Thymus (tissue), 14 donors: ENCODE measurements at places on chromosomes 13 and 19. TPM values are rescaled to one million over a fixed set of nuclear protein-coding genes. Genes with fewer than 3 reads are reported as not detected.

The ZNF226 gene
- total RNA-seq: 23.9 TPM

GRCh38 chr19:51676566-51677083 lies 16.5 kb upstream of the SPACA6 start:
- no peaks in the 10 kb centered on the region for H3K36me3 ChIP-seq
- no peak for DNase-seq
- no peaks in the 10 kb centered on the region for H3K27me3 ChIP-seq
- no peak overlapping the region for H3K27ac ChIP-seq
- H3K4me1 ChIP-seq: peaks cover 4% of the 10 kb centered on the region

The CADM4 gene
- 1.5 TPM for total RNA-seq

DNA sequence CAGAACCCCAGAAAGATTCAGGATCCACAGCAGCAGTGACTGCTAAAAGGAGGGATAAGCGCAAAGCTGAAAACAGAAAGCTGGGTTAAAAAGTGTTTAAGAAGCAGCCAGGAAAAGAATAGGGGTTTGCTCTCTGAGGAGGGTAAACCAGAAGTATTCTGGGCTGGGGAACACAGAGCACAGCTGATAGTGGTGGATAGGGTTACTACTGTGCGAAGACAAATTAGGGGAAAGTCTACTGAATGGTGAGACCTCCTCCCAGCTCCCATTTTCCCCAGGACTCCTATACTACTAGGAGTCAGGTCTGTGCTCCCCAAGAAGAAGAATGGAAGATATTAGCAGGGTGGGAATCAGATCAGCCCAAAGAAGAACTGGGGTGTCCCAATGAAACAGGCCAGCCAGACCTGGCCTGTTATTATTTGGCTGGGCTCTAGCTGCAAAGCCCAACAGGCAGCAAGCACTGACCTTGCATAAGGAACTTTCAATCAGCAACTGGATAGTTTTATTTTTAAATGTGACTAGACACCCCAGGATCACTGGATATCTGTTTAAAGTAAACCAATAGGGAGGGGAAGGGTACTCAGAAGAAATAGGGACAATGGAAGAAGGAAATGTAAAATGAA lies 43.5 kb upstream of the SERTM1 start:
- no peak overlapping the region for H3K4me3 ChIP-seq
- H3K36me3 ChIP-seq: no peaks in the 10 kb centered on the region
- H3K27ac ChIP-seq: no peak overlapping the region
- H3K4me1 ChIP-seq: no peaks in the 10 kb centered on the region

GRCh38 chr19:55383279-55384130 lies 587 bp downstream of the TMEM238 start:
- peaks cover 41% of the 10 kb centered on the region for H3K4me1 ChIP-seq
- peaks cover 14% of the 10 kb centered on the region for H3K36me3 ChIP-seq
- peak overlapping the region; percentile 99 for H3K27ac ChIP-seq
- H3K27me3 ChIP-seq: no peaks in the 10 kb centered on the region

- H3K27ac ChIP-seq: no peak overlapping the region
- no peaks in the 10 kb centered on the region for H3K36me3 ChIP-seq
- H3K4me3 ChIP-seq: no peak overlapping the region
- no peaks in the 10 kb centered on the region for H3K4me1 ChIP-seq
- DNase-seq: no peak
These were observed 63.2 kb downstream of the SHISA2 start for GRCh38 chr13:25988661-25989060.

DNA sequence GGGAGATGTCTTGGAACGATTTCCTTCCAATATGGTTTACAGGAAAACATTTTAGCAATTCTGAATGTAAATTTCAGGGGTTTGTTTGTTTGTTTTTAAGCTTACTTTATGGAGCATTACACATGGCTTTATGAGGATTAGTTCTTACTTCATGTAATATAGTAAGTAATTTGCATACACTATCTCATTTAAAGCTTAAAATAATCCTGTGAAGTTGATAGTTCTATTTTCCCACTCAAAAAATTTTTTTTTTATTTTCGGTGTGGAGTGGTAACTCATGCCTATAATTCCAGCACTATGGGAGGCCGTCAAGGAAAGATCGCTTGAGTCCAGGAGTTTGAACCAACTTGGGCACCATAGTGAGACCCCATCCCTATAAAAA lies 19.0 kb upstream of the KPNA3 start:
- no peak for DNase-seq
- no peaks in the 10 kb centered on the region for H3K4me1 ChIP-seq
- no peak overlapping the region for H3K27ac ChIP-seq
- H3K4me3 ChIP-seq: no peak overlapping the region
- no peaks in the 10 kb centered on the region for H3K27me3 ChIP-seq
- H3K36me3 ChIP-seq: no peaks in the 10 kb centered on the region

DNA sequence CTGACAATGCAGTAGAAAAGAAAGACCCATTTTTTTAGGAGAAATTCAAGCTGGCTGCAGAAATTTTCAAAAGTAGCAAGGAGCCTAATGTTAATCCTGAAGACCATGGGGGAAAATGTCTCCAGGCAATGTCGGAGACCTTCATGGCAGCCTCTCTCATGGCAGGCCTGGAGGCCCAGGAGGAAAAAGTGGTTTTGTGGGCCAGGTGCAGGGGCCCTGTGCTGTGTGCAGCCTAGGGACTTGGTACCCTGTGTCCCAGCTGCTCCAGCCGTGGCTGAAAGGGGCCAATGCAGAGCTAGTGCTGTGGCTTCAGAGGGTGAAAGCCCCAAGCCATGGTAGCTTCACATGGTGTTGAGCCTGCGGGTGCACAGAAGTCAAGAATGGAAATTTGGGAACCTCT lies 4.1 kb downstream of the ALG11 start:
- H3K4me3 ChIP-seq: no peak overlapping the region
- peaks cover 4% of the 10 kb centered on the region for H3K27me3 ChIP-seq
- no peak overlapping the region for H3K27ac ChIP-seq
- H3K36me3 ChIP-seq: peaks cover 15% of the 10 kb centered on the region
- no peaks in the 10 kb centered on the region for H3K4me1 ChIP-seq
- DNase-seq: no peak

GRCh38 chr13:78868991-78869390 lies 210.0 kb upstream of the OBI1 start:
- H3K27ac ChIP-seq: no peak overlapping the region
- DNase-seq: no peak
- H3K27me3 ChIP-seq: no peaks in the 10 kb centered on the region
- no peaks in the 10 kb centered on the region for H3K4me1 ChIP-seq

The OSCAR gene
- total RNA-seq: 0.61 TPM

The RYR1 gene
- 1.1 TPM for total RNA-seq

DNA sequence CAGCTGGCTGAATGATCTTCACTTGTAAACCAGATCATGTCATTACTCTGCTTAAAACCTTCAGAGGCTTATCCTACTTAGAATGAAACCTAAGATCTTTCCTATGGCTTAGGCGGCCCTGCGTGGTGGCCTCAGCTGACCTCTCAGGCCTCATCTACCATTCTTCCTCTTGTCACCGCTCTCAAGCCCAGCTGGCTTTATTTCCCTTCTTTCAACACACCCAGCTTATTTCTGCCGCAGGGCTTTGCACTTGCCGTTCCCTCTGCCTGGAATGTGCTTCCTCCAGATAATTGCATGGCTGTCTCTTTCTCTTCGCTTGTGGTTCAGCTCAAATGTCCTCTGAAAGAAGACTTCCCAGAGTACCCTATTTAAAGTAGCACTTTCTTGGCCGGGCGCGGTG lies 3.6 kb upstream of the ASF1B start:
- H3K27me3 ChIP-seq: no peaks in the 10 kb centered on the region
- H3K27ac ChIP-seq: no peak overlapping the region
- no peak overlapping the region for H3K4me3 ChIP-seq

DNA sequence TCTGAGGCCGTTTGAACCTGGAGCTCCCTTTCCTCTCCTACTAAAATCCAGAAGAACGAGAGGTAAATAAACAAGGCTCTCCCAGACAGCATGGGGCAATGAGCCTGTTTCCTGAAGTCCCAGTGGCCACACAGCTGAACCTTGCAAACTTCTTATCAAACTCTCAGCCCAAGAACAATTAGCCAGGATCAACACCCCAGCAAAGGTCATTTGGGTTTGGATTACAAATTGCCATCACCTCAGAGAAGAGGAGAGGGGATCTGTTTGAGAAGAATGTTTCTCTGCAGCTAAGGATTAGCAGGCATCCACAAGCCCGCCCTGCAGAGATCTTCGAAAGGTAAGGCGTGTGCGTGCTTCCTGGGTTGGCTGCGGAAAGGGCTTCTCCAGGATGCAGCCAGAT lies 201.9 kb upstream of the SOX1 start:
- H3K27me3 ChIP-seq: no peaks in the 10 kb centered on the region
- no peaks in the 10 kb centered on the region for H3K36me3 ChIP-seq
- H3K4me3 ChIP-seq: no peak overlapping the region
- no peak overlapping the region for H3K27ac ChIP-seq

DNA sequence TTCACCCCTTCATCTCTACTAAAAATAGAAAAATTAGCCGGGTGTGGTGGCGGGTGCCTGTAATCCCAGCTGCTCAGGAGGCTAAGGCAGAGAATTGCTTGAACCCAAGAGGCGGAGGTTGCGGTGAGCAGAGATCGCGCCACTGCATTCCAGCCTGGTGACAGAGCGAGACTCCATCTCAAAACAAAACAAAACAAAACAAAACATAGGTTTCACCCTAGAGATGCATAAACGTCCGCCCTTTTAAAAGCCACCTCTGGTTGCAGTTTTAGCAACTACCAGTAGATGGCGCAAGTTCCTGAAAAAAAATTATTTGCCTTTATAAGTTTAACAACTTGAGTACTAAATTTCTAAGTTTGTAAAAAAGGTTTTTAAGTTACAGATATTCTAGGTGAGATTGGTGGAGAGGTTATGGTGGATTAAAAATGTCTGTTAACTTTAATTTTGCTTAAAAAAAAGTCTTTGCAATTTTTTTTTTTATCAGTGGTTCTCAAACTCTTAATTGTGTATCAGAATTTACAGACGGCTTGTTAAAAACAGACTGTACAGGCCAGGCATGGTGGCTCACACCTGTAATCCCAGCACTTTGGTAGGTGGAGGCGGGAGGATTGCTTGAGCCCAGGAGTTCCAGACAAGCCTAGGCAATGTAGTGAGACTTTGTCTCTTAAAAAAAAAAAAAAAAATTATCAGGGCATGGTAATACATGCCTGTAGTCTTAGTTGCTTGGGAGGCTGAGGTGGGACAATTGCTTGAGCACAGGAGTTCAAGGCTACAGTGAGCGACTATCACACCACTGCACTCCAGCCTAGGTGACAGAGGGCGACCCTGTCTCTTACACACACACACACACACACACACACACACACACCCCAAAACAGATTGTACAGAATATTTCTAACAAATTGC lies 42.1 kb downstream of the NAA16 start:
- H3K27me3 ChIP-seq: no peaks in the 10 kb centered on the region
- no peak overlapping the region for H3K4me3 ChIP-seq
- peak overlapping the region; percentile 20 for H3K27ac ChIP-seq

GRCh38 chr19:57279418-57280164 lies 694 bp upstream of the ZNF460 start:
- H3K4me1 ChIP-seq: peaks cover 15% of the 10 kb centered on the region
- DNase-seq: peak; percentile 69
- H3K36me3 ChIP-seq: peaks cover 7% of the 10 kb centered on the region
- H3K27me3 ChIP-seq: no peaks in the 10 kb centered on the region

The PTH2 gene
- total RNA-seq: not detected

GRCh38 chr19:1401138-1401888 lies at the start of gene GAMT:
Gene GAMT (minus strand): TSS chr19:1401542. CDS start chr19:1401476, 66 bp downstream.
- H3K27ac ChIP-seq: peak within 1 kb of the TSS; percentile 40
- peaks cover 8% of the 10 kb centered on the region for H3K4me1 ChIP-seq
- H3K36me3 ChIP-seq: no peaks in the 10 kb centered on the region

- H3K27me3 ChIP-seq: no peaks in the 10 kb centered on the region
- peak overlapping the region; percentile 10 for H3K4me3 ChIP-seq
- peaks cover 24% of the 10 kb centered on the region for H3K4me1 ChIP-seq
- DNase-seq: no peak
- peak overlapping the region; percentile 91 for H3K27ac ChIP-seq
- peaks cover 26% of the 10 kb centered on the region for H3K36me3 ChIP-seq
These were observed 4.0 kb upstream of the FLT3LG start for GRCh38 chr19:49469828-49470614.

The ZNF536 gene
- total RNA-seq: 0.05 TPM

DNA sequence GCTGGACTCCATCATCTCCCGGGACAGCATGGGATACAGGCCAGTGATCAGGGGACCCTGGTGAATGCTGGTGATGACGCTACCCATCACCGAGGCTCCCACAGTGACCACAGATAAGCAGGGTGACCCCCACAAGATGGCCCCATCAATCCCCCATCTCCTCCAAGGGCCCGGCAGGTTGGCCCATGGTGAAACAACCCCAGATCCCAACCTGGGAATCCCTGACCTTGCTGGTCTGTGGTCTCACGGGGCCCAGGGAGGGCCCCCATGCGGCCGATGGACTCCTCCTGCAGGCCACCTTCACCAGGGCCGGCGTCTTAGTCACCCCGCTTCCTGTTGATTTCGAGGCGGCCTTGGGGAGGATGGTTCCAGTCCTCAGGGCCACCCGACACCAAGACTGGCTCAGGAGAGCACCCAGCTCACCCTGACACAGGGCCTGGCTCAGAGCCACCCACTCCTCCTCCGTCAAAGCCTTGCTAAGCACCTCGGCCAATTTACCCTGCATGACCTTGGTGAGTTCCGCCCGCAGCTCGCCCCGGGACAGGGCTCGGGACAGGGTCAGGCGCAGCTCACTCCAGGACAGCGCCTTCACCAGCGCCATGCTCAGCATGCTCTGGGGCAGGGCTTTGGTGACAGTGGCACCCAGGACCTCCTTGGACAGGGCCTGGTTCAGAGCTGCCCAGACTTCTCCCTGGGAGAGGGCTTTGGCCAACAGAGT lies 10.0 kb downstream of the IQCN start:
- peaks cover 12% of the 10 kb centered on the region for H3K36me3 ChIP-seq
- H3K27me3 ChIP-seq: no peaks in the 10 kb centered on the region
- H3K27ac ChIP-seq: no peak overlapping the region

- H3K4me3 ChIP-seq: no peak overlapping the region
- no peaks in the 10 kb centered on the region for H3K27me3 ChIP-seq
- H3K4me1 ChIP-seq: no peaks in the 10 kb centered on the region
- H3K36me3 ChIP-seq: no peaks in the 10 kb centered on the region
These were observed 786.2 kb downstream of the SLITRK6 start for GRCh38 chr13:85013006-85013405.
